Activated effector memory CD4-positive, alpha-beta T cell treated with Interleukin-2 at 50 U/mL for 16 hours (primary cell): ENCODE measurements at places on chromosomes 11 and 22.

DNA sequence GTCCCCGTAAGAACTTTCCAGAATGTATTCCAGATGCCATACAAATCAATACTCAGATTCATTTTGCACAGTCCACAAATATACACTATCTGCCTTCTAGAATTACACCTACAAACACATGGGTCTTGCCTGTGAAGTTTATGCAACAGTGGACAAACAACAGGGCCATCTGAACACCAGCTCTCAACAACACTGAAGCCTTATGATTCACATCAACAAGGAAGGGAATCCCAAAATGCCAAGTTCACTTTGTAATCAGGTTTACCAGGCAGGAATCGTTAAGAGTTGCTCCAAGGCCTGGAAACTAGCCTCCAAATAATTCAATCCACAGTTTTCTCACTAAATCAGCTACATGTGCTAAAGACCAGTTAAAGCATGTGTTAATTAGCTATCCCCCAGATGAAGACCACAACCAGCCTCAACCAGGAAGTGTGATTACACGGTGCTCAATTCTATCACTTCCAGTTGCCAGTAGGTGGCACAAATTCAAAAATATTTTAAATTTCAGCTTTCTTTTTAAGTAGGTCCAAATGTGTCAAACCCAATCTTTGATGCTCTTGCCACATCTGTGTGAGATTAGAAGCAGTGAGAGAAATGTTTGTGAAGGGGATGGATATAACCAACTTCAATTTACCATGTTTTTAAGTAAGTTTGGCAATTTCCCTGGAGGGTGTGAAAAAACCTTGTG is 139.1 kb upstream of the BDNF start:
- no peak for DNase-seq

DNA sequence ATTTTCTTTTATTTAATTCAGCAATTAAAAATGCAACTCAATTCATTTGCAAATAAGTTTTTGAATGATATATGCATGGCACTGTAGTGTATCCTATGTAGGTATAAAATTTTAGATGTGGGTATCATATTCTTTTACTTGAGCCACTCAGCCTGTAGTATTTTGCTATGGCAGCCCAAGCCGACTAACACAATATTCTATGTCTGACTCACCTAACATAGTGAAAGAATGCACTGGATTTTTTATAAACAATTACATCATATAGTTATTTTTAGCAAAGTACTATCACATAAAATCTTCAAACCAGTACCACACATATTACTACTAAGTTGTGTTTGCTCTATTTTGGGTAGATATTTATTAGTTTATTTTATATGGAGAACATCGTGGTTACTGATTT is 21.9 kb upstream of the GRIA4 start:
- no peak for DNase-seq

GRCh38 chr22:44309137-44309536 is 3.6 kb downstream of the SHISAL1 start:
- DNase-seq: no peak

DNA sequence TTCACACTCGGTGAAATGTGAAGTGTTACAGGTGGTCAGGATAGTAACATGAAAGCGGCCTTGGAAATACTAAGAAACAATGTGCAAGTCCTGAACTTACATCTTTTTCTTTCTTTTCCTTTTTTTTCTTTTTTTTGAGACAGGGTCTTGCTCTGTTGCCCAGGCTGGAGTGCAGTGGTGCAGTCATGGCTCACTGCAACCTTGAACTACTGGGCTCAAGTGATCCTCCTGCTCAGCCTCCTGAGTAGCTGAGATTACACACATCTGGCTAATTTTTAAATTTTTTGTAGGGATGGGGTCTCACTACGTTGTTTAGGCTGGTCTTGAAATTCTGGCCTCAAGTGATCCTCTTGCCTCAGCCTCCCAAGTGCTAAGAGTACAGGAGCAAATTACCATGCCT is 252.6 kb downstream of the SWAP70 start:
- no peak for DNase-seq

DNA sequence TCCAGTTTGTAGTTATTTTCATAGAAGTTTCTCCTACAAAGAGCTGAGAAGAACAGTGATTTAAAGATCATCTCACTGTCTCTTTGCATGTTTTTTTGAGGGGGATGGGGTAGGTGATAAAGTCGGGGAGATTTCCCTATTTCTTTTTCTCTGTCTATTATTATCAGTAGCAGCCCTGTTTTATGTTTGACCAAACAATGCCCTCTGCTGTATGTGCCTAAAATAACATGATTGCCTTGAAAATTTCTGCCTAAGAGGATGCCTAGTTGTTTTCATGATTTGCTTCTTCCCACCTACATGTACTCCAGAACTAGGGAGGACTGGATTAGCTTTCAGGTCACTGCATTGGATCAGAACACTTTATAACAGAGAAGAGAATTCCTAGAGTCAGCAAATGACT is 1330.2 kb downstream of the LRRC4C start:
- no peak for DNase-seq

GRCh38 chr11:10319702-10320558 is 15.1 kb downstream of the ADM start:
- DNase-seq: no peak

DNA sequence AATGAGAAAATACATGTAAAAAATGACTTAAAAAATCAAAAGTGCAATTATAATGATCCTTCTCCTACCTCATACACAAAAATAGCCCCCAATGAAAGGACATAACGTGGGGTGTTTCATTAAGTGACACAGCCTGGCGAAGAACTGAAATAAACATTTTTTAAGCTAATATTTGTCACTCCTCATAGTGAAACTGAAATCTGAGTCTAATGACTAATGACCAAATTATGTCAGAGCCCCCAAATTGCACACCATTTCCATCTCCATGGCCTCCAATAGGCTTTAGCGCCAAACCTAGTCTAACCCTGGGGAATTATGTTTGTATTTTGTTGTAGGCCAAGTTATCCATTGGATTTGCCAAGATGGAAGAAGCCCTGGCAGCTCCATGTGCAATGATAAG is 119.1 kb downstream of the WT1 start:
- DNase-seq: no peak

DNA sequence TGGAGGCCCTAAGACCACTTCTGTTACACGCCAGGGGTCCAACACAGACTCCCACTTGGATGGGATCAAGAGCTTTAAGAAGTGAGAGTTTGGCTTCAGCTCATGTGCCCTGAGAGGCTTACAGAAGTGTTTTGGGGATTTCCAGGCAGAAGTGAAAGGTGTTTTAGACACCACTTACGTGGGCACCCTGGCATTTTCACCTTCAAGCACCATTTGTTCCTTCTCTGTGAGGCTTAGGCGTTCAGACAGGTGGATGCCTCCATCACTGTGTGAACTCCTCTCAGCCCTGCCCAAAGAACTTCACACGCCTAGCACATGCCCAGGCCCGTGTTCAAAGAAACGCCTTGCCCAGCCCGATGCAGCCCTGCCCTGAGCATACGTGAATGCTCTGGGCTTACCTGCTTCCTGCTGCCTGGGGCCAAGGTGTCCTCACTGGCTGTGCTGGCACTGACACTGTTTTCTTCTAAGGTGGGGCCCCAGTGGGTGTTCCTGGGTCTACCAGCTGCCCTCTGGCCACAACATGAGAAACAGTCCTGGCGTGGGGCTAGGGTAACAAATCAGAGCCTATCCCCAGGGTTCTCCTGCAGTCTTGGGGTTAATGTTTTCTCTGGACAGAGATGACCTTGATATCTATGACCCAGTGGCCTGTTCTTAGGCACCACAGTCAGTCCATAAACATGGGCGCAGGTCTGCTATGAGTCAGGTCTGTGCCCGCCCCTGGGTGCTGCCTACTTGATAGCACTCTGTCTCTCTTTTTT is 34.0 kb downstream of the AMPD3 start:
- no peak for DNase-seq

DNA sequence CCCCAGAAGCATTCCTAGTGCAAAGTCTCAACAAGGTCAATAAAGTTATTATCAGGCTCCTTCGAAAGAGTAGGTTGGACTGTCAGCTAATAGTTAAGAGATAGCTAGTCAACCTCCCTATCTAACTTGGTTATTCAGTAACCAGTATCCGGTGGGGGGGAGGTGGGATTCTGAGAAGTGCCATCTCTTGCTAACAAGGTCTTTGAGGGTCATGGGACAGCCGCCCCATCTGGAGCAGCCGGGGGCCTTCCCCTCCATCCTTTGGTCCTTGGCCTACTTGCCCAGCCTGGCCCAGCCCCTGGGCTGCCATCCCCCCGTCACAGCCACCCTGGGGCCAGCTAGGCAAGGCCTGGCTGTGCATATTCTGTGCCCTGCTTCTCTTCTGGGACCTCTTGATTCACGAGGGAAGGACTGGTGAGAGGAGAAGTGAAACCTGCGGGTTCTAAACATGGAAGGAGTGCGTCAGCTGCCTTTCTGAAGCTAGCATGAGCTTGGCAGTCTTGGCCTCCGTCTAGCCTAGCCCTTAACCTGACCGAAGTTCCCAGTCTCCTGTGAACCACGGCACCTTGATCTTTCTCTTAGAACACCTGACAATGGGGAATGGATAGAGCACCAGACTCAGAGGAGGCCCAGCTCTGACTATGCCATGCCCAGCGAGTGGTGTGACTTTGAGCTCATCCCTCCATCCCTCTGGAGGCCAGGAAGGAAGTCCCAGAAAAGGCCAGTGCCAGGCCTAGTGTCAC is 9.3 kb downstream of the SLC37A2 start:
- no peak for DNase-seq
